ENCODE measurements at places on chromosomes 11 and 22. TPM values are rescaled to one million over a fixed set of nuclear protein-coding genes. Genes with fewer than 3 reads are reported as not detected.

FAM227A gene
- total RNA-seq, result not detected

UCP2 gene
- total RNA-seq, result 4.1 TPM

ABCC8 gene
- total RNA-seq, result not detected

ADM gene
- total RNA-seq, result 103 TPM

SSH3 gene
- 12.5 TPM for total RNA-seq

SLC1A2 gene
- total RNA-seq, result not detected

OR52W1 gene
- not detected for total RNA-seq

KRTAP5-1 gene
- total RNA-seq, result not detected

ARHGEF17 gene
- total RNA-seq, result 27.3 TPM

CD3G gene
- total RNA-seq, result not detected

PKDREJ gene
- total RNA-seq, result not detected

PDGFD gene
- 14.5 TPM for total RNA-seq

CFAP300 gene
- not detected for total RNA-seq

RNF169 gene
- total RNA-seq, result 19.4 TPM

All from mammary microvascular endothelial cell (primary cell).